Stimulated activated naive CD8-positive, alpha-beta T cell treated with anti-CD3 and anti-CD28 coated beads, Interleukin-15, Interleukin-2, amounts not matched to agents 100 U/mL and 50 U/mL, for 24 hours (primary cell): ENCODE measurements at places on chromosomes 4 and X.

DNA sequence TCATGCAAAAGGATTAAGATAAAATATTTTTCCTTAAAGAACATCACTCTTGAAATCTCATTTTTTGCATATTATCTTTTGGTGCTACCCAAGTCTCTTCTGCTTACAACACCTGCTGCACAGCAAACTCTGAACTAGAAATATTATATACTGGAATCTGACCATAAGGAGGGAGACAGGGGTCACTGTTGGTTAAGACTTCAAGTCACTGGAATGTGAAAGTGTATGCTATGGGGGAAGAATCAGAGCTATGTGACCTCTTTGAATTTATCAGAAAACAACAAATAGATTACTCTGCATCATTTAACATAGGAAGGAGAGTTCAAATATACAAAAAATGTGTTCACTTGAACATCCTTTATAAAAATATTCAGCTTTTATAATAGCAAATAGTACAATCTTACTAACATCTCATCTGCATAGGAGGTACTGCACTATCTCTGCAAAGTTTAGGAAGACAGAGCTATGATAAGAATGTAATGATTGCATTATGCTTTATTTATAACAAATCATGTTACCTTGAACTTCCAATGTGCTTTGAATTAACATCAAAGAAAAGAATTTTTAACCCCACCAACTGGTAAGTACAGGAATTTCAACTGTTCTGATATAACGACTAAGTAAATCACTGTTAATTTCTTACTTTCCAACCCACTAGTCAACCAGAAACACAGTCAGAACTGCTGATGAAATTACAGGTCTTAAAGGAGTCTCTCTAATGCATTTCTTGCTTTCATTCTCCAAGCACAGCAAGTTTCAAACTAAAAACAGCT, 69.8 kb downstream of the ZNF827 start:
- DNase-seq, result no peak

DNA sequence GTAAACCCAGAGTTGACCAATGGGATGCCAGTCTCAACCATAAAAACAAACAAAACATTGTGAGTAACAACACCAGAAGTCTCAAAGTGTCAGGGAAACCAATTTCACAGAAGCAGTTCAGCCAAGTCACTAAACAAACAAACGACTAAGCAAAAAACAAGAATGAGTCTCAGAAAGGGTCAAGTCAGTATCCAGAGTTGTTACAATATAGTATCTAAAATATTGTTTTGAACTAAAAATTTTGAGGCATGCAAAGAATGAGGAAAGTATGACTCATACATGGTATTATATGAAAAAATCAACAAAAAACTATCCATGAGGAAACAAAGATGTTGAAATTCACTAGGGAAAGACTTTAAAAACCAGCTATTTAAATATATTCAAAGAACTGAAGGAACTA, 70.6 kb downstream of the AR start:
- no peak for DNase-seq

GRCh38 chr4:61505773-61506685, 305.9 kb downstream of the ADGRL3 start:
- no peak for DNase-seq

DNA sequence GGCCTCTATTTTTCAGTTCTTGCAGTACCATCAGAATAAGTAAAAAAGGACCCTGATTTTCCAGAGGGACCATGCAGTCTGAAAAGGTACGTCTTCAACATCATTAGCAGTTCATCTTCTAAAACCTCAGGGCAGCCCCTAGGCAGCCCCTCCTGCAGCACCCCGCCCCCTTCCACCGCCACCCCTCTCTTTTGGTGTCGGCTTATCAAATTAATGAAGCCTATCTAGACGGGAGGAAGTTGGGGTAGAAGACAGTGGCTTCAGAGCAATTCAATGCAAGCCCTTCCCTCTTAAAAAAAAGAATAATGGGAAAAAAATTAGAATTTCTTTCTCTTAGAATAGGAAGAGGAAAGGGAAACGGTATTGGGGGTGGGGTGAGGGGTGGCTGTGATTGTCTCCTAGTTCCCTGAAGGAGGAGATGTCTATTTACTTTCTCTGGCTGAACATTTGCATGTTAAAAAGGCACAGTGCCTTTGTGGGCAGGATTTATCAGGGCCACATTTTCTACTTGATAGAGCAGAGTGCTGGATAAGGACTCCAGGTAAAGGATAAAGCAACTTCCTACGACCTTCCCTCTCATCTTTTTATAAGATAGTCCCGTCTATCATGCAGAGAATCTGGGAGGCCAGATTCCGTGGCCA, 159.4 kb downstream of the MGST2 start:
- no peak for DNase-seq

DNA sequence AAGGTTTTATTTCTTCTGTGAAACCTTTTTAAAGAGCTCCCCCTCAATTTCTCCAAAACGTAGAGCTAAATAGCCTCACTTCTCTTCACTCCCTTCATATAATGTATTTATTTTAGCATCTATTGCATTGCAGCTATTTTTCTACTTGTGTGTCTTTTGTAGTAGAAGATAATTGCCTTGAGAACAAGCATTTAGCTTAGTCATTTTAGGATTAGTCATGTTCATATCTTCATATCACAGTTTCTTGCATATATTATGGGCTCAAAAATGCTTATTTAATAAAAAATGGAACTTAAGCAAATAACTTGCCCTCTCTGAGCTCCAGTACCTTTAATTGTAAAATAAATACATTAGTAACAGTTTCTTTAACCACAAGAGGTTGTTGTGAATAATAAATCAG, 72.1 kb upstream of the SPANXC start:
- no peak for DNase-seq

DNA sequence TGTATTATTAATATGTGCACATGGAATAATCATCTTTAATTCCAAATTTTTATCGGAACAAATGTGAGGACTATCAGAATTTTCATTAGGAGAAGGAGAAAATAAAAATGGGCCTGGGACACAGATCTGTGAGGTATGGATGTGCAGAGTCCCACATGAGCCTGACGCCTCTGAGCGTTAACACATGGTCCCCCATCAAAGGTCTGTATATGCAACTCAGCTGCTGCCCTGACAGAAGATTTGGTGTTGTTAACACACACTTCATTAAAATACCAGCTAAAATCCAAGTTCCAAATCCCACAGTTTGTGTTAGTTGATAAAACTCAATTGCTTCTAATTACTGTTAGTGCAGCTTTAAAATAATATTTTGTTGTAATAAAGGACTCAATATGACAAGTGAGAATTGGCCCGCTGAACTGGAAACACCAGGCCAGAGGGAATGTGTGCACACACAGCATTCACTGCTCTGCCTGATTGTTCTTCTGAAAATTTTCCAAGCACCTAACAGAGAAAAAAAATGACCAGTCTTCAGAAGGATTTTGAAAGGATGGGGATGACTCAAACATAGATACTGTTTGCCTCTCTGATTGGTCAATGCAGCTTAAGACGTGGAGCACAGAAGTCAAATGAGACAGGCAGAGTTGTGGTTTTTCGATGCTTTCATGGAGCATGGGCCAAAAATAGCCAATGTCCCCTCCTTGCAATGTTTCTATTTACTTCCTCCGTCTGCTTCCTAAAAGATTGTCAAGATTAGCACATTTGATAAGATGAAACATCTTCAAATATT, 266.6 kb downstream of the NKX6-1 start:
- DNase-seq, result no peak

DNA sequence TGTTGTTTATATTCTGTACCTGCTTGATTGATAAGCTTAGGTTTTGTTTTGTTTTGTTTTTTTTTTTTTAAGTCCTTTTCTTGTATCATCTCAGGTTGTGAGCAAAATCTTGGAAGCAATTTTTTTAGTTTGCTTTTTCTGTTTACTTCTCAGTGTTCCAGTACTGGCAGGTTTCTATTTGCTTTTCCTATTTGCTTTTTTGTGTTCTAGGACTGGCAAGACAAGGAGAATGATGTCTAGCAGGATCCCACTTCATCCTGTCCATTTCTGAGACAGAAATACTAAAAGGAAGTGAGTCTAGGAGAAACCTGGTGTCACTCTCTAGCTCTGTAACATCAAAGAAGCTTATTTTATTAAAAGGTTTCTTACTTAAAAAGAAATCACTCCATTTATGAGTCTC, 15.6 kb downstream of the CXCL13 start:
- DNase-seq, result no peak

DNA sequence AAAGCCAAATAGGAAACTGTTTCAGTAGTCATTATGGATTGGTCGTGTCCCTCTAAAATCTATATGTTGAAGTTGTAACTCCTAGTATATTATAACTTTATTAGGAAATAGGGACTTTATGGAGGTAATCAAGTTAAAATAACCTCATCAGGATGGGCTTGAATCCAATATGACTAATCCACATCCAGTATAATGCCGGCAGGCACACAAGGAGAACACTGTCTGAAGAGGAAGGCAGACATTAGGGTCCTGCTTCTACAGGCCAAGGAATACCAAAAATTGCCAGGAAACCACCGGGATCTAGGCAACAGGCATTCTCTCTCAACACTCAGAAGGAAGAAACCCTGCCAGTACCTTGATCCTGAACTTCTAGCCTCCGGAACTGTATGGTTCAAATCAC, 130.3 kb downstream of the ATP10D start:
- no peak for DNase-seq

GRCh38 chr4:81921751-81922159, 450.0 kb upstream of the RASGEF1B start:
- no peak for DNase-seq

GRCh38 chr4:126762663-126763247, 870.0 kb upstream of the INTU start:
- DNase-seq, result no peak

GRCh38 chrX:52988985-52989917, 30.9 kb upstream of the FAM156A start:
- no peak for DNase-seq

- DNase-seq, result no peak
Measured at GRCh38 chr4:185845966-185846365, 34.0 kb upstream of the SORBS2 start.

GRCh38 chr4:159042097-159042605, 60.7 kb upstream of the RAPGEF2 start:
- DNase-seq, result no peak

DNA sequence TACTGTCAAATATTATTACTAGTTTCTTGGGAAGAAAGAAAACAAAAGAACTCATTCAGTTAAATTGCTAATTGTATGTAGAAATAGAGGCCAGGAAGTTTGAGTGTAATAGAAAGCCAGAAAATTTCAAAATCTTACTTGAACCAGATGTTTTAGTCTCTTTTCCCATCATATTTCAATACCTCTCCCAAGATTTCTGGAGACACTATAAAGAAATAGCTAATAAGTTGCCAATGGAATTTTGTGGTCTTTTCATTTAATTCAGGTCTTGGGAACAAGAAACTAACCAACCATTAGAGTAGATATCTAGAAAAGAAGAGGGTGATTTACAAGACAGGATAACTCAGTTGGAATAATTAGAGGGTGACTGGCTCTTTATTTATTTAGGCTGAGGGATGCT, 112.2 kb downstream of the AGTR2 start:
- DNase-seq, result no peak

GRCh38 chr4:25856756-25857155, 6.0 kb downstream of the SEL1L3 start:
- no peak for DNase-seq

DNA sequence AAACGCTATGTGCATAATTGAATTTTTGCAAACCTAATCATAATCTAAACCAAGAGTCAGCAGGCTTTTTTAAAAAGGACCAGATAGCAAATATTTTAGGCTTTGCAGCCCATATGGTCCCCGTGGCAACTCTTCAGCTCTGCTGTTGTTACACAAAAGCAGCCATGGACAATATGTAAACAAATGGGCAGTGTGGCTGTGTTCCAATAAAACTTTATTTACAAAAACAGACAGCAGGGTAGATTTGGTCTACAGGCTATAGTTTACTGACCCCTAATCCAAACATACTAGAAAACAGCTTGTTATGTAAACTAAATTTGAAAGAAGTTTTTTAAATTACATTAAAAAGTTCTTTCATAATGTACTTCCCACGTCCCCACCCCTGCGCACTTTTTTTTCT, 53.1 kb downstream of the FUNDC1 start:
- no peak for DNase-seq

DNA sequence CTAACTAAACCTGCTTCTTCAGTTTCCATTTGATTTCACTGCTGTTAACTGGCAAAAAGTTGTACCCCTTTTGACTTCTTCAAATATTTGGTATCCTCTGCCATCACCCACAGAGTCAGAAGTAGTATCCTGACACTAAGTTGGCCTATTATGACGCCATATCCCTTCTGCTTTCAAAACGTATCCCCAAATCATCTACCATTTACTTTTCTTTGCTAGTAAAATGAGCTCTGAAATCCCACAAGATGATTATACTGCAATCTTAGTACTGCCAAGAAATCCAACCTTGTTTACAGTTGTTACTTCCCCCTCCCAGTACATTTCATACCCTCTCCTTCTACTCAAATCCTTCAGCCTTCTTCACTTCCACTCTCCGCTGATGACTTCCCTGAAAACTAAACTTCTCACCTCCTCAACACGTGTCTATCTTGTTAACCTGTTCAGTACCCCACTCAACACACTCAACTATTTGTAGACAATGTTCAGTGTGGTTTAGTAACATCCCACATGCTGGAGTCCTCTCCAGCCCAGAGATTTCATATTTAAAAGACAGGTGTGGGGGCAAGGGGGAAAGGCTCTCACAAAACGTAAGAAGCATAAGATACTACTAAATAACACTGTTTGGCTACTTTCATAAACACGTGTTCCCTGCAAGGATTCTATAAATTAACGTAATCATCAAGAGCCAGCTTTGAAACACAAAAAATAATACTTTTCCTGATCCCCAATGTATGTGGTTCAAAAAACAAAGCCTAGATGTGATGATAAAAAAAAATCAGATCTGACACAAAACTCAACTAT, 1.3 kb downstream of the NAF1 start:
- DNase-seq, result no peak

DNA sequence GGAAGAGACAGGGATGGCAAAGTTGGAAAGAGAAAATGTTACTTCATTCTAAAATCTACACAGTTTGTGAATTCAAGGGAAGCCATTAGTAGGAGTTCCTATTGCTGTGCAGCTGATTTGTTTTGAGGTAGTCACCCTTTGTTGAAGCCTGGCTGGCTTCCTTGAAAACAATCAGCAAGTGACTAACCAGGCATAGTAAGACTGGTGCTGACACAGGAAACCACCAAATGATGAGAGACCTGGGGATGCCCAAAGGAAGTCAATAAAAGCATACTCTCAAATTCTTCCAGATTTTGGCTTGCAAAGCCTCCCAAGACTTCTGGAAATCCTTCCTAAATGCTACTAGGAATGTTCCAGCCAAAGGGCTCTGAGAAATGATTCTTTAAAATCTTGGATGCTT, 23.9 kb upstream of the PRDM8 start:
- peak; percentile 51 for DNase-seq

GRCh38 chr4:8748236-8748575, 123.4 kb downstream of the HMX1 start:
- DNase-seq, result no peak

DNA sequence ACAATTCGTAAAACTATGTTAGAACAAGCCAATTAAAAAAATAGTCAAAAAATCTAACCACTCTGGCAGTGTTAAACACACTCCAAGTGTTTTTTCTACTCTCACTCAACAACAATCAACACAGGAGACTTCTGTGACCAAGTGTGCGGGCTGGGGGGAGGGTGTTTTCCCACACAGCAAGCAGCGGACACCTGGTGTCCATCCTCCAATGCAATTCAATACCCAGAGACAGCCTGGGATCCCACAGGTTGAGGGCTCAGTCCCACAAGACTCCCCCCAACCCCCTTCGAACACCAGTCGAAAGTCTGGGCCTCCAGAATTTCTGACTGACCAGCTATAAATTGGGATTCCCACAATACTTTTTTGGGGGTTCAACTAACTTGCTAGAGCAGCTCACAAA, 8.3 kb upstream of the PIM2 start:
- DNase-seq, result no peak
